Colonic mucosa (tissue), 4 donors: ENCODE measurements at places on chromosomes 7 and 10. TPM values are rescaled to one million over a fixed set of nuclear protein-coding genes. Genes with fewer than 3 reads are reported as not detected.

Gene DPP6
- 0.17 TPM for total RNA-seq

Gene MYO3A
- 0.37 TPM for total RNA-seq

Gene PVRIG
- total RNA-seq = 0.53 TPM

Gene PTN
- 4.0 TPM for total RNA-seq

DNA sequence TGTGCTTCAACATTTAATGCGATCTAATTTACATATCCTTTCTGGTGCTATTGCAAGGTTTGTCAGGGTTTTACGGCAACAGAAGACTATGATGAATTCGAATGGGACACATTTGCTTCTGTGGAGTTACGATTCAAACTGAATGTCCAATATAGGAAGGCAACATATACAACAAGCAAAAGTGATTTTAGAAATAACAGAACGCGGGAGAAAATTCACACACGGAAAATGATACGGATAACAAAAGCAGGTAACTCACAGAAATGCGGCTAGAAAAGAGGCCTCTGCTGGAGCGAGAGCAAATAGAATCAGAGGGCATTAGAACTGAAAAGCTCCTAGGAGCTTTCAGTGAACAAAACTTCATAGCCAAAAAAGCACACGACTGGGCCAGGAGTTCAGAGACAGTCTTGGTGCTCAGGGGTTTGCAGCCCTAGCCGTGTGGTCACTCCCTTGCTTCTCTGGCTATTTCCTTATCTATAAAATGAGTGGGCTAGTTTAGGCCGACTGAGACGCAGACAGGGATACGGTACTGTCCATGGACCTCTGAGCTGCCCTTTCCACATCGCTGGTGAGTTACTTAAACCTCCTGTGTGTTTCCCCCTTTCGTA is 557 bp upstream of the TAX1BP1 start:
- H3K4me1 ChIP-seq = peaks cover 4% of the 10 kb centered on the region
- peak overlapping the region; percentile 100 for H3K27ac ChIP-seq
- peak; percentile 38 for DNase-seq
- H3K36me3 ChIP-seq = no peaks in the 10 kb centered on the region
- peak overlapping the region; percentile 94 for H3K4me3 ChIP-seq
- H3K27me3 ChIP-seq = no peaks in the 10 kb centered on the region

DNA sequence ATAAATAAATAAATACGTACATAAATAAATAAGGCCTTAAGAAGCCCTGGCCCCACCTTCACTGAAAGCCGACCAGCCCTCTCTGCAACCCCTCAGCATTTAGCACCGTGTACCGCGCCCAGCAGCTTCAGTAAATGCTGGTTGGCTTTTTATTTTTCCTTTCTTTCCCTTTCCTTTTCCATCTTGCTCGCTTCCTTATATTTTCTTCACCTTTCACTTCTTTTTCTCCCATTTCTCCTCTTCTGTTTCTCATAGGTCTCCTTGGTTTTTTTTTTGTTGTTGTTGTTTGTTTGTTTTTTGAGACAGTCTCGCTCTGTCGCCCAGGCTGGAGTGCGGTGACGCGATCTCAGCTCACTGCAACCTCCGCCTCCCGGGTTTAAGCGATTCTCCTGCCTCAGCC is 11.2 kb downstream of the ZAN start:
- no peaks in the 10 kb centered on the region for H3K36me3 ChIP-seq
- H3K27ac ChIP-seq = no peak overlapping the region
- no peaks in the 10 kb centered on the region for H3K27me3 ChIP-seq
- no peaks in the 10 kb centered on the region for H3K4me1 ChIP-seq
- no peak for DNase-seq
